HS-27A (cell line): ENCODE measurements at places on chromosomes 6 and 20.

GRCh38 chr6:24517659-24518543, 23.1 kb downstream of the ALDH5A1 start:
- no peak for DNase-seq

DNA sequence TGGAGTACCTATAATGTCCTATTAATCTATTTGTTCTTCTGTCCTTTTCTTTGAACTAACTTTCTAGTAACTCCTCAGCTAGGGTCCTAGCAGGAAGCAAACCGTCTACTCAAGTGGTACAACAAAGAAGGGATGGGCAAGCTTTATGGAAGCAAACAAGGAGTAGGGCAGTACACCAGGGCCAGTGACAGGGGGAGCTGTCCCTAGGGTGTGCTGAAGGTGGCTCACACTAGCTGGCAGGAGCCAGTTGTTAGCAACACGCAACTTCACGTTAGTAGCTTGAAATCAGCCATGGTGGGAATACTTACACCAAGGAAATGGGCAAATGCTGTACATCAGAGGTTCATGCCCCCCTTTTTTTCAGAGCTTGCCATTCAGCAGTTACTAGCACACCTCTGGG, 74.0 kb upstream of the EYA2 start:
- DNase-seq = no peak

DNA sequence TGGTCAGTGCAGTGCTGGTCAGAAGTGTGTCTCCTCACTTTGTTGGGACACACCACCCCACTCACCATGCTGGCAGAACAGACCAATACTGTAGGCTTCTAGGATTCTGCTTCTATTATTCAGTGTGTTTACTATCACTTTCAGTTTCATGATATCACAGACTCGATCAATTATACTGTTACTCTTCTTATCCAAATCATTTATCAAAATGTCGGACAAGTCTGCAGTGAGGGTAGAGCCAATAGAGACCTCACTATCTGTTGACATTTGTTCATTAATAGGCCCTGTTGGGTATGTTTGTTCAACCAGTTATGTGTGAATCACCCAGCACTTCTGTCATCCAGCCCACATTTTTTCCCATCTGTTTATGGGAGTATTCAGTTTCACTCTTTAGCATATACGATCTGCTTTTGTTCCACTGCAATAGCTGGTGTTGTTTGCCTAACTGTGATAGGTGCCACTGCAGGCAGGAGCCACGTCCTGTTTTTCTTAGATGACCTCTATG, 140.1 kb downstream of the NRN1 start:
- no peak for DNase-seq

DNA sequence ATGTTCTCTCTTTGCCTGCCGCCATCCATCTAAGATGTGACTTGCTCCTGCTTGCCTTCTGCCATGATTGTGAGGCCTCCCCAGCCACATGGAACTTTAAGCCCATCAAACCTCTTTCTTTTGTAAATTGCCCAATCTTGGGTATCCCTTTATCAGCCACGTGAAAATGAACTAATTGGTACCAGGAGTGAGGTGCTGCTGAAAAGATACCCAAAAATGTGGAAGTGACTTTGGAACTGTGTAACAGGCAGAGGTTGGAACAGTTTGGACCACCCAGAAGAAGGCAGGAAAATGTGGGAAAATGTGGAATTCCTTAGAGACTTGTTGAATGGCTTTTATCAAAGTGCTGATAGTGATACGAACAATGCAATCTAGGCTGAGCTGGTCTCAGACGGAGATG, 694.9 kb downstream of the FRK start:
- no peak for DNase-seq

GRCh38 chr6:85677234-85677956, 34.7 kb upstream of the SYNCRIP start:
- DNase-seq = no peak

DNA sequence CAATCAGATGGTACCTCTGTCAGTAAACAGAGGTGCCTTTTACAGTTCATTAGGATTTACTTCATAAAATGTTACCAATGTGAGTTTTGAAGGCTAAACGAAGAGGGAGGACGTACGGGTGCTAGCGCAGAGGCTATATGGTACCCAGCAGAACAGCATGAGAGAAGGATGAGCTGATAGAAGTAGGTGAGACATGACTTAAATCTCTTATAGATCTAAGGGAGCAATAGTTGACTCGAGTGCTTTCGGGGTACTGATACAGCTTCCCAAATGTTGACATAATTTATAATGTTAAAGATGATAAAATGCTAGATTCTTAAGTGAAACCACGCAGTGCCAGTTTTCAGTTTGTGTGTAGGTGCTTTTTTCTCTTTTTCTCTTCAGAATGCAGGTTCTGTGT, 72.6 kb downstream of the HIVEP1 start:
- DNase-seq = no peak
